ENCODE measurements at places on chromosomes 6 and 20. TPM values are rescaled to one million over a fixed set of nuclear protein-coding genes. Genes with fewer than 3 reads are reported as not detected.

Gene LY6G5B
- 4.8 TPM for total RNA-seq

Gene PRR18
- not detected for total RNA-seq

Gene RAET1G
- 9.4 TPM for total RNA-seq

Gene BTNL2
- total RNA-seq = not detected

Gene SLPI
- 11.7 TPM for total RNA-seq

Gene MRPL14
- total RNA-seq = 56.1 TPM

Gene UNC93A
- total RNA-seq = not detected
